Muscle of leg (tissue), 16 donors: ENCODE measurements at places on chromosomes 11 and 22. TPM values are rescaled to one million over a fixed set of nuclear protein-coding genes. Genes with fewer than 3 reads are reported as not detected.
A peak's percentile ranks its signal among the peaks of the same experiment; 100 is the strongest.

- no peaks in the 10 kb centered on the region for H3K27me3 ChIP-seq
- DNase-seq, result no peak
- H3K4me3 ChIP-seq, result no peak overlapping the region
- peaks cover 9% of the 10 kb centered on the region for H3K4me1 ChIP-seq
- H3K36me3 ChIP-seq, result no peaks in the 10 kb centered on the region
Measured at GRCh38 chr11:34827228-34827627, 89.0 kb downstream of the APIP start.

DNA sequence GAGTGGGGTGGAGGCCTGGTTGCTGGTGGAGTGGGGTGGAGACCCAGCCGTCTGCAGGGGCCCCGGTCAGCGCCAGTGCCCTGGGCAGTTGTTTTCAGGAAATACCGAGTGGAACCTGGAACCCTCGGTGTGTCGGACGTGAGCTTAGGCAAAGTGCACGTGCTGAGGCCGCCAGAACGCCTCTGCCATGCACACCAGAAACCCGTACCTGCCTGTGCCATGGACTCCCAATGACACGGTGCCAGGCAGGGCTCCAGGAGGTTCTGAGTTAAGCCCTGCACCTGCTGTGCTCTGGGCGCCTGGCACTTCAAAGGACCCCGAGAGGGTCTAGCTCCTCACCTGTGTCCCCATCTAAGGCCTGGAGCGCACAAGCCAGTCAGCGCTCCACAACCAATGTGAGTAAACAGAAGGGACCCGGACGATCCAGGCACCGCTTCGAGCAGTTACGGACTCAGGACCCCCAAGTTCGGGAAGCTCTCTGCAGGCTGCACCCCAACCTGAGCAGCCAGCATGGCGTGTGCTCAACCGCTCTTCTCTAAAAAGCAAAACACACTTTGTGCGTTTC is 12.3 kb downstream of the TOLLIP start:
- DNase-seq, result no peak
- peaks cover 29% of the 10 kb centered on the region for H3K36me3 ChIP-seq
- H3K27me3 ChIP-seq, result no peaks in the 10 kb centered on the region
- peaks cover 27% of the 10 kb centered on the region for H3K4me1 ChIP-seq
- H3K4me3 ChIP-seq, result no peak overlapping the region

GRCh38 chr11:69817265-69818230 is 1.7 kb downstream of the FGF3 start:
- H3K36me3 ChIP-seq, result no peaks in the 10 kb centered on the region
- no peaks in the 10 kb centered on the region for H3K4me1 ChIP-seq
- H3K27ac ChIP-seq, result no peak overlapping the region
- DNase-seq, result no peak

DNA sequence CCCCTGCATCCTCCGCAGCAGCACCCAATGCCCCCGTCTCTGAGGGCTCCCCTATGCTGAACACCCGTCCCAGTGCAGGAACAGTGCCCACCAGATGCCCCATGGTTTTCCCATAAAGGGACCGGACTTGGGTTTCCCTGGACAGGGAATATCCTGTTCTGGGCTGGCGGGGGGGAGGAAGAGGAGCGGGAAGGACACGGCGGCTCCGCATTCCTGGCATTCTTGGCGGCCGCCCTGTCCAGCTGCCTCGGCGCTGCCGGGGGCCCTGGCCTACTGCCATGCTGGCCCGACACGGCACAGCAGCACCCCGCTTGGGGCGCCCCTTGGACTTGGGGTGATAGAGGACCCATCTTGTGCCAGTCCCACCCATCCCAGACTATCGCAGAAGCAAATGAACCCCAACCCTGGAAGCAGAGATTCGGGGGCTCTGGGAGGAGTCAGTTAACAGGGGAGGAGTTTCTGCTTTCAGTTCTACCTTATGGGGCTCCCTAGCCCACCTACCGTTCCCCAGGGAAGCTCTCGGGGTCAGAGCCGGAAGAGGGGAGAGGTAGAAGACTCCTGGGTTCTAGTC is 23.7 kb upstream of the CBX7 start:
- no peaks in the 10 kb centered on the region for H3K27me3 ChIP-seq
- peak; percentile 83 for DNase-seq
- H3K4me1 ChIP-seq, result peaks cover 72% of the 10 kb centered on the region
- peak overlapping the region; percentile 86 for H3K27ac ChIP-seq

- H3K36me3 ChIP-seq, result no peaks in the 10 kb centered on the region
- peaks cover 12% of the 10 kb centered on the region for H3K4me1 ChIP-seq
- H3K27me3 ChIP-seq, result peaks cover 33% of the 10 kb centered on the region
- H3K27ac ChIP-seq, result no peak overlapping the region
- DNase-seq, result no peak
Measured at GRCh38 chr22:37094239-37094638, 15.3 kb downstream of the TMPRSS6 start.

DNA sequence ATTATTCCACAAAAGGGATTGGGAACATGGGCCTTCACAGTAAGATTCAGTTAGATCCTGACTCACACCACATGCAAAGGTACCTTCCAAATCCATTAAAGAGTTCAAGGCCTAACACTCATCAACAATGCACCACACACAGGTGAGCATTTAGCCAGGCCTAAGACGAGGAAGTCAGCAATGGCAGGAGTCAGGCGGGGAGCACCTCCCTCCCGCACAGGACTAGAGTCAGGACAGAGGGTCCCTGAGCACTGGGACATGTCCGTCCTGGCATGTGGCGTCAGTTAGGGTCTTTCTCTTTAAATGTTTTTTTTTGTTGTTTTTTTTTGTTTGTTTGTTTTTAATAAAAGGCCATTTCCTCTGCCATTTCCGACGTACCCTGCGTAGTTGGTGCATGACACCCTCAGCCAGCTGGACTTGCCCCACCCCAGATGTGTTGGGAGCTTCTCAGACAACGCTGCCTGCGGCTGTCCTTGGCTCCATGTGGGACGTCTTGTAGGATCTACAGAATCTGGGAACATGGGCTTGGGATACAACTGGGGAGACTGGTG is 1458.6 kb downstream of the BRD1 start:
- peaks cover 4% of the 10 kb centered on the region for H3K4me1 ChIP-seq
- no peak overlapping the region for H3K27ac ChIP-seq
- no peaks in the 10 kb centered on the region for H3K36me3 ChIP-seq
- peaks cover 3% of the 10 kb centered on the region for H3K27me3 ChIP-seq

DNA sequence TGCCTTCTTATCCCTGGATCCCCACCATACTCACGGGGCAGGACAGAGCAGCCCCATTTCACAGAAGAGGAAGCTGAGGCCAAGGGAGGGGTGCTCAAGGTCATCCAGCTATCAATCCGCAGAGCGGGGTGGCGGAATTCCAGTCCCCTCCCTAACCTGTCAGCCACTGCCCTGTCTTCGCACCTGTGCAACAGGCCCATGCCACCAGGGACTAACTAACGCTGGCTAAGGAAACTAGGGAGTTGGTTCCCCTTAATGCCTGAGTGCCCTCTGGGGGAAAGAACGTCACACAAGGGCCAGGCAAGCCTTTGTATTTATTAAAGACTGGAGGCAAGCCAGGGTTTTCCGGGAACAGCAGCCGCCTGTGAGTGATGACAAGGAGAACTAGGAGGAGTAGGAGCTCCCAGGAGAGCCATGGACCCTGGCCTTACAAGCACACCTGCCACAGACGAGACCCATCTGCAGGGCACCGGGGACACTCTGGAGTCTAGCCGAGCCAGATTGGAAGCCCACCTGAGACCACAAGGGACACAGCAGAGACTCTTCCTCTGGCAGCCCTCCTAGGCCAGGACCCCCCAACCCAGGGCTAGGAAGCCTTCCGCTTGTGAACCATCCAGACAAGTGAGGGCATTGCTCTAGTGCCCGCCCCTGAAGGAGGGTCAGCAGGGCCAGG is 64.4 kb downstream of the MYH9 start:
- peaks cover 61% of the 10 kb centered on the region for H3K4me1 ChIP-seq
- no peak overlapping the region for H3K4me3 ChIP-seq
- H3K27ac ChIP-seq, result peak overlapping the region; percentile 92
- no peaks in the 10 kb centered on the region for H3K27me3 ChIP-seq
- H3K36me3 ChIP-seq, result peaks cover 76% of the 10 kb centered on the region

DNA sequence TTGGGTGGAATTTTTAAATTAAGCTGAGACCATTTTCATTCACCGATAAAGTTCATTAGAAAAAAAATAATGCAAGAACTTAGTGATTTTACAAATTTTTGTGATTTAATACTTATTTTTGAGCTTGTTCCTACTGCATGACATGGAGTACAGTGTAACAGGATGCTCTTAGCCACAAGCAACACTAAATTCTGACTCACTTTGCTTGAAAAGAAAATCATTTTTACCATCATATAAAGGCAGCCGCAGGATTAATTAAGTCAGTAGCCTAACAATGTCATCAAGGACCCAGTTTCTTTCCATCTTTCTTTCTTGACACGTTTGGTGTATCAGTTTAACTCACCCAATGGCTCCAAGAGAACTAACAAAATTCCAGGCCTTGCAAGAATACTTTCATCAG is 540.3 kb upstream of the LUZP2 start:
- no peaks in the 10 kb centered on the region for H3K27me3 ChIP-seq
- no peaks in the 10 kb centered on the region for H3K36me3 ChIP-seq
- no peak for DNase-seq

GRCh38 chr11:132174362-132175255 is 804.2 kb downstream of the NTM start:
- no peaks in the 10 kb centered on the region for H3K4me1 ChIP-seq
- no peaks in the 10 kb centered on the region for H3K27me3 ChIP-seq
- no peak overlapping the region for H3K27ac ChIP-seq
- H3K4me3 ChIP-seq, result no peak overlapping the region
- H3K36me3 ChIP-seq, result no peaks in the 10 kb centered on the region

DNA sequence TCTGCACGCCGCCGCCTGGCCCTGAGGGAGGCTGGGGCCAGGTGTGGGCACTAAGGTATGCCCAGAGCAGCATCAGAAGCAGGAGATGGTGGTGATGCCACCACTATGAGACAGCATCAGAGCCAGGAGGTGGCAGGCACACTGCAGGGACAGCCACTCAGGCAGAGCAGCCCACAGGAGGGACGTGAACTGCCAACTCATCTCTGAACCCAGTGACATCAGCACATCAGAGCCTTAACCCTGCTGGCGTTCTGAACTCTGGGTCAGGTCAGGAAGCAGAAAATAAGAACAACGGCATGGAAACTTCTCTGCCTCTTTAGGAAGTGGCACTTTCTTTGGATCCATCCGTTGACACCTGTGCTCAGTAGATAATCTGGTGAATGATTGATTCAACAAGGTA is 14.7 kb upstream of the IFT27 start:
- no peak overlapping the region for H3K4me3 ChIP-seq
- no peaks in the 10 kb centered on the region for H3K4me1 ChIP-seq
- H3K27me3 ChIP-seq, result peaks cover 41% of the 10 kb centered on the region

- DNase-seq, result no peak
- no peak overlapping the region for H3K4me3 ChIP-seq
- peaks cover 27% of the 10 kb centered on the region for H3K4me1 ChIP-seq
Measured at GRCh38 chr22:19598054-19598855, 74.0 kb upstream of the CLDN5 start.

DNA sequence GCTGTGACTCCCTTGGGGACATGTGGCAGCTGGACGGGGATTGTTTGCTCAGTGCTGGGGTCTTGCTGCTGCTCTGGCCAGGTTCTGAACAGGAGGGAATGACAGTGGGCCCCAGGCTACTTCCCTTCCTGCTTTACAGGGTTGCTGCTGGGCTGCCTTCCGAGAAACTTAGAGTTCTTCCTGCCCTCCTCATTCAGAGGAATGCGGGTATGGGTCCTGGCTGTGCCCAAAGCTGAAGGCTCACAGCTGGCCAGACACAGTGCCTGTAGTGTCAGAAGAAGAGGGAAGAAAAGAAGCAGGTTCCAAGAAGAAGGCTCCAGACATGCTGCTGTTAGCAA is 108.3 kb upstream of the PARVA start:
- DNase-seq, result peak; percentile 61
- no peak overlapping the region for H3K4me3 ChIP-seq
- no peaks in the 10 kb centered on the region for H3K36me3 ChIP-seq
- H3K4me1 ChIP-seq, result peaks cover 22% of the 10 kb centered on the region
- H3K27ac ChIP-seq, result peak overlapping the region; percentile 13
- no peaks in the 10 kb centered on the region for H3K27me3 ChIP-seq

- peaks cover 5% of the 10 kb centered on the region for H3K27me3 ChIP-seq
- no peaks in the 10 kb centered on the region for H3K36me3 ChIP-seq
- H3K27ac ChIP-seq, result no peak overlapping the region
Measured at GRCh38 chr22:27634043-27634740, 167.4 kb downstream of the MN1 start.

DNA sequence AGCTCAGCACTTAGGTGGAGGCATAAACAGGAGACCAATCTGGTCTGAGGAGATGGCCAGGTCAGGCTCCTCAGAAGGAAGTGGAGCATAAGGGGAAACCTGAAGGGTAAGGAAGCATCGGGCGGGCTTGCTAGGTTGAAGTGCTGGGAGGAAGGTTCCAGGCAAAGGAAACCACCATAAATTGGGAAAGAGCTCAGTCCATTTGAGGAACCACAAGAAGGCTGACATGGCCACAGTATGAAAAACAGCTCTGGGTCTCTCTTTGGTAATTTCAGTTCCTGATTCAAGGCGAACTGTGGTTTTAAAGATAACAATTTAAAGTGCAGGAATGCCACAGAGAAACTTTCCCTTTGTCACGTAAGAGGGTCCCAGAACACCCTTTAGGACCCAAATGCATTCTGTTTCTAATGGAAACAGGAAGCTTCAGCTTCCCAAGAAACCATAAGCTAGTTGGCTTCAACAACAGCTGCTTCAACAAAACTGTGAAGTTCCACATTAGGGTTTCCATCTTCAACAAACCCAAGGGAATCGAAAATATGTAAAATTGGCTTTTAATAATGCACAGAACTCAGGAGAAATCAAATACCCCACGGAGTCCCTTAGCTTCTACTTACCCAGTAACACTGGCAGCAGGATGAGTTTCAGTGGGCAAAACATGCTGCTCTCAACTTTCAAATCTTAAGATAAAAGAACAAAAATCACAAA is 10.4 kb downstream of the JAML start:
- H3K27ac ChIP-seq, result no peak overlapping the region
- no peaks in the 10 kb centered on the region for H3K4me1 ChIP-seq
- peaks cover 10% of the 10 kb centered on the region for H3K27me3 ChIP-seq
- no peak overlapping the region for H3K4me3 ChIP-seq
- peak; percentile 74 for DNase-seq
- no peaks in the 10 kb centered on the region for H3K36me3 ChIP-seq

DNA sequence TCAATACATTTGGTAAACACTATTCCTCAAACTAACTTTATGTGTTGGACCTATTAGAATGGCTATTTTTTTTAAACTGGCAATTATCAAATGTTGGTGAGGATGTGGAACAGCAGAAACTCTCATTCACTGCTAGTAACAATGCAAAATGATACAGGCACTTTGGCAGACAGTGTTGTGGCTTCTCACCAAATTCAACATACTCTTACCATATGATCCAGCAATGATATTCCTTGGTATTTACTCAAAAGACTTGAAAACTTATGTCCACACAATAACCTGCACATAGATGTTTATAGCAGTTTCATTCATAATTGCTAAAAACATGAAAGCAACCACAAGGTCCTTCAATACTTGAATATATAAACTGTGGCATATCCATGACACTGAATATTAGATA is 112.5 kb upstream of the TP53AIP1 start:
- H3K4me1 ChIP-seq, result no peaks in the 10 kb centered on the region
- H3K27me3 ChIP-seq, result no peaks in the 10 kb centered on the region
- H3K4me3 ChIP-seq, result no peak overlapping the region
- H3K36me3 ChIP-seq, result no peaks in the 10 kb centered on the region
- no peak overlapping the region for H3K27ac ChIP-seq

RTCB gene
- 74.5 TPM for total RNA-seq

F2 gene
- 0.13 TPM for total RNA-seq

TOB2 gene
- 23.1 TPM for total RNA-seq

CNTF gene
- total RNA-seq, result 0.89 TPM

ZBTB44 gene
- total RNA-seq, result 37.0 TPM

LRRC4C gene
- total RNA-seq, result 2.3 TPM

CLMP gene
- 13.9 TPM for total RNA-seq

CHRM1 gene
- total RNA-seq, result 0.04 TPM

KRTAP5-8 gene
- total RNA-seq, result not detected
